CD4-positive, alpha-beta T cell treated with Interleukin-4 for 4 hours (primary cell): ENCODE measurements at places on chromosomes 4 and X.

DNA sequence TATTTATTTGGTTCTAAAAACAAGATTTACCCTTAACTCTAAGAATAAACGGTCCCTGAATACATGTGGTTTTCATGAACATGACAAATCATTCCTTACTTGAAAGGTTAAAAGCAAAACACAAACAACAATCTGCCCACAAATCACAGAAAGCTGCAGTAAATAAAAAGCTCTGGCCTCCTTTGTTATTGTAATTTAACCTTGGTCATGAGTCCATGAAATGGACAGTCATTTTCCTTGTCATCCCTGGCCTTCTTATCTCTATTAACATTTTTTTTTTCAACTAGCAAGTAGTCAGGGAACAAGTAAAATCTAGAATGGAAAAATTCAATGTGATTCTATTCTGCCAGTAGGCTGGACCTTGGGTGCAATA is 92.7 kb downstream of the SCD5 start:
- DNase-seq, result no peak

GRCh38 chr4:110795971-110796370 is 173.1 kb upstream of the PITX2 start:
- no peak for DNase-seq

DNA sequence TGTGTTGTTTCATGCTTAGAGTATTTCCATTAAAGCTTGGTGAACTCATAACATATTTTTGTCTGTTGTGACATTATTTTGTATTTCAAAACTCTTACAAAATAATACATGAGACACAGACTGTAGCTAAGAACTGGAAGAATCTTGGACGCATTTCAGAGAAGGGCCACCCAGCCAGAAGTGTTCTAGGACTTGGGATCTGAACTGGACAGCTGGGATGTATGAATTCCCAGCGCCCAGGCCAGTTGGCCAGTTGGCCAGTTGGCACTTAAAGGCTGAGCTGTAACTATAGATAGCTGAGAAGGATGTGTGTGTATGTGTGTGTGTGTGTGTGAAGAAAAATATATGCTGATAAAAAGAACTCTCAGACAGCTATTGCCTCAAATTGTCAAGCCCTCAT is 193.4 kb upstream of the GPR101 start:
- no peak for DNase-seq

DNA sequence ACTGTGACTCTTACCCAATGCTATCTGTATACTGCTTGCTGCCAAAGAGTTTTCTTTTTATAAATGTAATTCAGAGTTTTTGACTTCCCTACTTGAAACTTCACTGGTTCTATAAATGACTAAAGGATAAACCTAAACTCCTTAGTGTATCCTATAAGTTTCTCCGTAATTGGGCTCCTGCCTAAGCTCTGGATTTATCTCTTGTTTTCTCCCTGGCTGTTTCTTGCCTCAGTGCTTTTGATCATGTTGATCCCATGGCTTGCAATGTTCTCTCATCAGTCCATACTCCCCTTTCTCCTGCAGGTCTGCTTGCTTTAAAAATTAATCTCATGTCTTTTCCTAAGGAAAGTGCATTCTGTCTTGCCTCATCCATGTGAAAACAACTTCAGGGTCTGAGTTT is 1543.1 kb upstream of the IGFBP7 start:
- DNase-seq, result no peak

DNA sequence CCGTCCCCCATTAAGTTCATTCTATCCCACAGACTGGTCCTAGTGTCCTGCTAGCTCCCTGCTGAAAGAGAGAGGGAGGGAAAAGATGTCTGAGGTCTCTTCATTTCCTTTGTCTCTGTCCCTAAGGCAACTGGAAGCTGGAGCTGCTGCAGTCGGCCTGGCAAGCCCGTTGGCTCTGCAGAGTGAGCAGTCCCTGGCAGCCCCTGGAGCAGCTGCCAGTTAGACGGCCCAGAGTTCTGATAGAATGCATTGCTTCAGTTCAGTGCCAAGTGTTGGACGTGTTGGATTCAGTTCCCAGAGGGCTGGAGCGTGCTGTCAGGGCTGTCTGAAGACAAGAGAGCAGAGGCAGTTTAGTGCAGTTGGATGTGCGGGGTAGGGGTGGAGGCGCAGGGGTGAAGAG is 975 bp downstream of the KCNE5 start:
- DNase-seq, result no peak

DNA sequence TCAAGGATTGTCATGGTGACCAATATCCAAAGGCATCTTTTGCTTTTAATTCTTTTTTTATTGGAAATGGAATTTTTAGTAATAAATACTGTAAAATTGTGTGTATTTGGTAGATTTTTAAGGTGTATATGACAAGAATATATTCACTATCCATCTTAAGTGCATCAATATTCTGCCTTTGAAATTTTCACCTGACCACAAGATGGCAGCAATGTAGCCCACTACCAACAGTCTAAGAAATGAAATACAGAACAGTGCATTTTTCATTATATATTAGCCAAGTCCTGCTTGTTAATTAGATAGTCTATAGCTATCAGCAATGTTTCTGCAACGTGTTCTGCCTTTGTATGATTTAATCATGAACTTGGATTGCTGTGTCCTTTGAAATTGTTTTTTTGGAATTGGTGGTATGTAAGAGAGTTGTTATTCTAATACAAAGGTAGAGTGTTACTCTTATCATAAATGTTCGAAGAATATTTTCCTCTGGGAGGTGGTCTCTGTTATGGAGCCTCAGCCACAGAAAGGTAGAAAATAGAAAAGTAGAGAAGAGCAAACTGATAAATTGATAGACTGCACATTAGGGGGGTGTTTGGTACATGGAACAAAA is 38.2 kb downstream of the HPGDS start:
- DNase-seq, result peak; percentile 37

GRCh38 chr4:97987019-97987648 is 156.1 kb downstream of the STPG2 start:
- peak; percentile 8 for DNase-seq

DNA sequence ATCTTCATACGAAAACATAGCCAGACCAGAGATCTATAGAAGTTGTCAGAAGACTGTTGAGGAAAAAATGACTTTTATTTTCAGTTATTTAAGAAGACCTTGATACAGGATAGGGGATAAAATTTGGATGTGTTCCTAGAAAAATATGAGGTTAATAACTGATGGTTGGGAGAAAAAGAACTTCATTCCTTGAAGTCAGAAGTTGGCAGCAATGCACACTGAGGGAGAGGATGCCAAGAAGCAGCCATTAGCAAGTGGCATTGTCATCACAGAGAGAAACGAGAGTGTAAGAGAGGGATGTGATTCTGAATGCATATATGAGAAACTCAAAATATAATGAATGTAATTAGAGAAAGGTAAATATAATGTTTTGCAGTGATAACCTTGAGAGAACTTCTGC is 382.1 kb upstream of the EPHA5 start:
- no peak for DNase-seq

- DNase-seq, result no peak
Measured at GRCh38 chrX:33855251-33855650, 276.9 kb downstream of the FAM47A start.

DNA sequence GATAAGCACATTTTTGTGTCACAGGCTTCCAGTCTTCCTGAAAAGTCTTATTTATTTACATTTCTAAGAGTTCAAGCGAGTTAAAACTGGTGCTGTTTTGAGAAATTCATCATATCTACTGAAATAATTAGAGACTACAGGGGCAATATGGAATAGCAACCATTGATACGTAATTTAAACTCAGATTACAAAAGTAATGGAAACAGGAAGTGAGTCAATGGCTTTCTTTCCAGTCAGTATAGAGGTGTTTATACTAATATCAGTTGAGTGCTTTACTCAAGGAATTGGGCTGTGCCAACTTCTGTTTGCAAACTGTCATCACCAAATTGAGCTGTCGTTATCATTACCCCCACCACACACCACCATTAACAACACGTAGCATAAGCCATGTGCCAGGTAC is 222.7 kb downstream of the COL25A1 start:
- DNase-seq, result no peak

GRCh38 chr4:140252141-140252741 is 98.3 kb upstream of the MAML3 start:
- no peak for DNase-seq

DNA sequence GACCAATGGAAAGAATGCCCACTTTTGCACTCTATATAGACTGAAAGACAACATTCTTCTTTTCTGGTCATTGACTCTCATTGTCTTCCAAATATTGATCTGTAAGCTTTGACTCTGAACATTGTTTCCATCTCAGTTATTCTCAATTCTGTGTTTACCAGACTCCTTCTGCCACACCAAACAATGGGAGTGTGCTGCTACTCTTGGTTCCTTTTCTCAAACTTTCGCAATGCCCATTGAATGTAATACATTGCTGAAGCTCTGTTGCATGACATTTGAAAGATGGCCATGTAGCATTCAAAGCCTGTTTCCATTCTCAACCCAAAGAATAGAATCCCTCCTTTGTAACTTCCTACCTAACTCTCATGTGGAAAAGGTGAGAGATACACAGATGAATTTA is 136.2 kb downstream of the BTC start:
- no peak for DNase-seq

DNA sequence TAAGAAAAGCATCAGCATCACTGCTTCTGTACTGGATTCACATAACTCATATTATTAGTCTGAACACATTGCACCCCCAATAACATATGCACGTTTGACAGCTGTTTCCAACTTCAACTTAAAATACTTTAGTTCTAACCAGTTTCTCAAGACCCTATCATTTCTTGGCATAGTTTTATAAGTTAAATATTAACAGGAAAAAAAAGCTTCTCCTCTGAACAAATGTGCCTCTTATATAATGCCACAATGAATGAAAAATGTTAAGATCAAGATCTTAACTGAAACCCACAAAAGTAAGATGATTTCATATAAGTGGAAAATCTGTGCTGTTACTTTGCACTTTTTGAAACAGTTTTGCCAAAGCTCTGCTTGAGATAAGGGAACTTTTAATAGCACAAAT is 652.8 kb upstream of the FAM241A start:
- no peak for DNase-seq

DNA sequence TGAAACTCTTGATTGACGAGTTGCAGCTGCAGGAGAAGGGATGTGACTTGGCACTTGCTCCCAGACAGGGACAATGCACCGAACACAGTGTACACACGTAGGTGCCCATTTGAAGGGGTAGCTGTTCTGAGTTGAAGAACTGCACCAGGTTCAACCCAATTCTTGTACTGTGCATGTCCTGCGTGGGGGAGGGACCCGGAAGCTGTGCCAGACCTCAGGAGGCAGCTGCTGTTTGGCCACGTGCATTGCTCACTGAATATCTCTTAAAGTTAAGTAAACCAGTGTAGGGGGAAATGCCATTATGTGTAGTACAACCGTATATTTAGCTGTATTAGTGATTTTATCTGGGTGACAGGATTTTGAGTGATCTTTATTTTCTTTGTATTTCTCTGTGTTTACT is 12.0 kb upstream of the RBBP7 start:
- DNase-seq, result no peak

DNA sequence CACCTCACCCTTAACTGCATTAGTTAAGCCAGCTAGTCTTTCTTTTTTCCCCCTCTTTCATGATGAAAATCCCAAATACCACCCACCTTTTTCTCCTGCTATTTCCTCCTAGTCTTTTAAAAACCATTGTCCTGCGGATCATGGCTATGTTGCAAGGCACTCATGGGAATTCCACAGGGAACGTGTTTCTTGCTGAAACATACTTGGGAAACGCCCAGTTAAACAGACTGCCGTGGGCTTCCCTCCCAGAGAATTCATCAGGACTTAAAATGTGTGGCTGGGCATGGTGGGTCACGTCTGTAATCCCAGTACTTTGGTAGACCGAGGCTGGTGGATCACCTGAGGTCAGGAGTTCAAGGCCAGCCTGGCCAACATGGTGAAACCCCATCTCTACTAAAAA is 32.2 kb downstream of the XG start:
- no peak for DNase-seq

DNA sequence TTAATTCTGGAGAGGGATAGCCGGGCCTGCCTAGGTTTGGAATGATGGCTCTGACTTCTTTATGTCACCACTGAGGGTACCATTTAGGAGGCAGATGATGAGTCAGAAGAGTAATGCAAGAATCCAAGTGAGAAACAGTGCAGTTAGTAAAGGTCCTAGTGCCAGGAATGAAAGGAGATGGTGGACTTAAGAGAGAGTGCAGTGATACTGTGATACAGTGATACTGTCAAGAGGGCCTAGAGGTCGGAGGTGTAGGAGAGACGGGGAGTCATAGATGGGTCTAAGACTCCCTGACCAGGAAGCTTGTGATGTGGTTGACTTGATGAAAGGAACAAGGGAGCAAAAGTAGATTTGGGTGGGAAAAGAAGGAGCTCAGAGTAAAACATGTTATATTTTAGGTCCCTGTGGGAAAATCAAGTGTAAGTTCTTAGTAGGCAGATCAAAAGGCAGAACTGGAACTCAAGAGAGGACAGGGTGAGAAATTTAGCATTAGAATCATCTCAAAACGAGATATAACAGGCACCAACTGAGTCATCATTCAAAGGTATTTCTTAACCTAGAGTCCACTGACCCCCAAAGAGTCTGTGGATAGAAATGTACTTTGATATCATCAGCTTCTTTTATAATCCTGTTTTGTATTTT is 85.0 kb downstream of the NFKB1 start:
- peak; percentile 18 for DNase-seq

GRCh38 chr4:184376923-184377322 is 97.4 kb downstream of the IRF2 start:
- DNase-seq, result no peak

- peak; percentile 47 for DNase-seq
Measured at GRCh38 chr4:42282081-42282901, 115.0 kb upstream of the SHISA3 start.

DNA sequence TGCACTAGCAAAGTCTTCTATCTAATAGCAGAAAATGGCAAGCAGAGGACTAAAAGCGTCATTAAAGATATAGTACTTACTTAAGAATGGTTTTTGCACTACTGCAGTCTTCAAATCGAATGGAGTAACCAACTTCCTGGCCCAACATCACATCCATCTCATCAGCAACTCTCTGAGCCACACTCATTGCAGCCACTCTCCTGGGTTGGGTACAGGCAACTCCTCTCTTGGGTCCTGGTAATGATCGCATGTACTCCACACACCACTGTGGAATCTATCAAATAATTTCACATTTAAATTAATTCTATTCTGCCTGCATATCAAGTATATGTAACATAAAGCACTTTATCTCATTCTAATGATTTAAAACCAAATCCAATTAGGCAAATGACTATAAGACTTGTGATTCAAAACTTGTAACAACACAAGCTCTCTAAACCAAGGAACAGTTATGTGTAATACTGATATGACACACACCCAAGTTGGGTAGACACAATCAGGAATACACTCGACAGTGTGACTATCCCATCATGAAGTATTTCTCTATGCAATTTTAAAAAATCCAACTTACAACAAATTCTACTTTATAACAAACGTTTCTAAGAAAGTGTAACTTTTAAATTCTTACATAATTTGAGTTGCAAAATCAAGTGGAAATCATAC is 13.6 kb downstream of the DHX15 start:
- no peak for DNase-seq

- no peak for DNase-seq
Measured at GRCh38 chr4:53706422-53707032, 115.2 kb upstream of the LNX1 start.
